Activated T-helper 1 cell treated with anti-CD3 and anti-CD28 coated beads, Interleukin-2, amount 50 U/mL, for 16 hours (primary cell): ENCODE measurements at places on chromosomes 5 and 9.

DNA sequence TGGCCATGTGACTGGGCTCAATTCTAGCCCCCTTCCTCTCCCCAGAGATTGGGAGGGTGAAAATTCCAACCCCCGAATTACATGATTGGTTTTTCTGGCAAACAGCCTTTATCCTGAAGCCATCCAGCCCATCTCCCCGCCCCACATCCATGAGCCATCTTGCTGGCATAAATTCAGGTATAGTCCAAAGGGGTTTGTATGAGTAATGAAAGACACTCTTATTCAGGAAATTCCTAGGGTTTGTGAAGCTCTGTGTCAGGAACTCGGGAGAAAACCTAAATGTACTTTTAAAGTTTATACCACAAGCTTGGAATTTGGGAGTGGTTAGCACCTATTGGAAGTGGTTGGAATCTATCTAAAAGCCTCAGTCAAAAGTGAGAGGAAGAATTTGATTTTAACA lies 80.6 kb upstream of the SIMC1 start:
- DNase-seq: no peak

DNA sequence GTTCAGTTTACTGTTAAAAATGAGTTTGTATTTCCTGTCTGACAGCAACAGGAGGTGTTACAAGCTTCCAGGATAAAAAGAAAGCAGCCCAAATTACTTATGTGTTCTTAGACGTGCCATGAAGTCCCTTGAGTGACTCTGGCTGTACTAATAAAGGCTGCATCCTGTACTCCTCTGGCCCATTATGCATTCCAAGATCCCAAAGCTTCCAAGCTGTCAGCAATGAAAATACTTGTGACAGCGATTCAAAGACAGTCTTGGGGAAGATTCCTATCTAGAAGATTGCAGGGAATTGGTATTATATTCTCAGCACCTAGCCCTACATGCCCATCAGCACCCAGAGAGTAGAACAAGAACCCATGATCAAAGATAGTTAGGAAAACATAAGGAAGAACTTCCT lies 281.6 kb upstream of the TRPC7 start:
- no peak for DNase-seq

GRCh38 chr5:58149345-58149744 lies 310.5 kb downstream of the PLK2 start:
- no peak for DNase-seq

- DNase-seq: no peak
These were observed 1.9 kb downstream of the RCL1 start for GRCh38 chr9:4794691-4795090.

DNA sequence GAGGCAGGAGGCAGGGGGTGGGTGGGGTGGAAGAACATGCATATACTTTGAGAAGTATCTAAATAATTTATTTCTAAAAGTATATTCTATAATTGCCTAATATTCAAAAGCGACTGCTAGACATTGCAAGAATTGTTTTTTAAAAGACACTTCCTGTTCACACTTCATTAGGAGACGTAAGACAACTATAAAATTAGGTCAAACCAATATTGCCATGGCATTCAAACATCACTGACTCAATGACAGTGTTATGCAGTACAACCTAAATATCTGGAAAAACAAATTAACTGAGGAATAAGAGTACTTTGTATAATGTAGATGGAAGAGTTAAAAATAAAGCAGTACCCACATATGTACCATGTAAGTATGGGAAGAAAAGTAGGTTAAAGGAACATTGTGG lies 4.5 kb downstream of the CCNH start:
- no peak for DNase-seq

DNA sequence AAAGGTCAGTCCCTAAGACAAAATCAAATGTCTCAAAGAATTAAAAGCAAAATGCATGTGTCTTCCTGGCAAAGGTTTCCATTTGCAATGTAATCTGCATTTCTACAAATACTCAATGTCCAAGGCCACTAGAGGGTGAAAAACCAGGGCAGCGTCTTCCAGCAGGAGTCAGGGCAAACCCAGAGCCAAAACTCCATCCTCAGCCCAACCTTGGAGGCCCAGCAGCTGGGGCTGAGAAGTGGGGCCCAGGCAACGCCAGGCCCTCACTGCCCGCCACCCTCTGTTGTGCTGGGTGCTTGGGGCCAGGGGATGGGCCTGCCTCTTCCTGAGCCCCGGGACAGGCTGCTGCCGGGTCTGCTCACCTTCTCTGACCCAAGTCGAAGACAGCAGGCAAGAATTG lies 200.1 kb downstream of the PAX5 start:
- DNase-seq: no peak

DNA sequence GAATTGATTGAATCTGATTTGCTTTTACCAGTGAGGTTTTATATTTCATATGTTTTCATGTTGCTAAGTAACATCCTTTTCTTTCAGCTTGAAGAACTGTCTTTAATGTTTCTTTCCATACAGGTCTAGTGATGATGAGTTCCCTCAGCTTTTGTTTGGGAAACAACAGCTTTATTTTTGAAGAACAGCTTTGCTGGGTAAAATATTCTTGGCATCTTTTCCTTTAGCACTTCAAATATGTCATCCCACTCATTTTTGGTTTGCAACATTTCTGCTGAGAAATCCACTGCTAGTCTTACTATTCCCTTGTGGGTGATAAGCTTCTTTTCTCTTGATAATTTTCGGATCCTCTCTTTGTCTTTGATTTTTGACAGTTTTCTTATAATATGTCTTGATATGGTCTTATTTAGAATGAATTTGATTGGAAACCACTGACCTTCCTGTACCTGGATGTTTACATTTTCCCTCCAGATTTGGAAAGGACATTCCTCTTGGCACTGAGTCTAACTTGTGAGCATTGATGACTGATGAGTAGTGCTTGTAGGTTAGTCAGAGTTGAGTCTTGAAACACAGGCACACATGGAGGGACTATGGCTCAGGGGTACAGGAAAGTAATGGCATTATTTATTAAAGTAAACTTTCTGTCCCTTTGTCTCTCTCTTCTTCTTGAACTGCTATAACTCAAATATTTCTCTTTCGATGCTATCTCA lies 220.3 kb downstream of the SPATA31D1 start:
- no peak for DNase-seq

- DNase-seq: no peak
These were observed 113.0 kb downstream of the KLHL3 start for GRCh38 chr5:137622850-137623249.

- DNase-seq: no peak
These were observed 1247.5 kb upstream of the C9orf72 start for GRCh38 chr9:28820741-28821140.

DNA sequence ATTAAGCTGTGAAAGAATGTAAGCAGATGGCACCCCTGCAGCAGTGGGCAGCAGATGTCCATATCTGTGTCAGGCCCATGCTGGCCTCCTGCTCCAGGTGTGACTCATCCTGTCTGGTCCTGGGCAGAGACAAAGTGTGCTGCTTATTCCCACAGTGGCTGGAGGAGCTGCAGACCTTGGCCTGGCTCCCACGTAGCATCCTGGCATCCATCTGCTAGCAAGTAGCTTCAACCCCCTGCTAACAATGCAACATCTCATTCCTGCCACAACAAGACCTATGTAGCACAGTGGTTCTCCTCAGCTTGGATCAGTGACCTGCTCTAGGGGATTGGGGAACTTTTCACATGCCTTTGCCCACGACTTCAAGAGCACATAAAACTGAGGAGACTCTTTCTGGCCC lies 126.4 kb upstream of the SLC12A2 start:
- DNase-seq: no peak

GRCh38 chr5:180658774-180659564 lies 9.6 kb upstream of the FLT4 start:
- DNase-seq: no peak

DNA sequence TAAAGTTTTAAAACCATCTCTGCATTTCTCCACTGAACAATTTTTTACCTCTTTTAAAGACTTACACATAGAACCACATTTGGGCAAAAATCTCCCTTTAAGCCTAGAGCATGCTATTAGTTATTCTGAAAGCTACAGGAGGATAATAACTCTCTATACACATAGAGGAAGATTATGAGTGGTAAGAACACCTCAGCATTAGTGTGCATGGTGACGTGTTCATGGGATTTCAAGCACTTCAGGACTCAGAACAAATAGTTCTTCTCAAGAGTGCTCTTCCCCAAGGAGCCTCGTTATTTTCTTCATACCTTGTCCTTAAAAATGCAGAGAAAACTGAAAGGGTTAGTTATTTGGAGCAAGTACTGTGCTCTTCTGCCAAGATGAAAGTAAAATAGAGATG lies 256.9 kb upstream of the TUSC1 start:
- DNase-seq: no peak

DNA sequence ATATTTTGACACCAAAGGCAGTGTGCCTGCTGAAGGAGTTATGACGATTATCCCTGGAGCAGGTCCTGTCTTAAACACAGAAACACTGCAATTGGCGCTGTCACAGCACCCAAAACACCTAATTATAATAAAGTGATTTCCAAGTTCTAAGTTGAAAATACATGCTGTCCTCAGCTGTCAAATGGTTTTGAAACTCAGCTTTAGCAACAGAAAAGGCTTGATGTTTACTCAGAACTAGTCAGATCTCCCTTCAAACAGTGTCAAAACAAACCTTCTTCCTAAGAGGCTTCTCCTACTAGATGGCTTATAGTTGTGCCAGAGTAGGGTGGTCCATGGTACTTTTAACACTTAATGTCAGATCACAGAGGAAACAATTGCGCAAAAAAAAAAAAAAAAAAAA lies 87.2 kb upstream of the IRX1 start:
- no peak for DNase-seq

GRCh38 chr9:118577121-118577520 lies 792.1 kb downstream of the BRINP1 start:
- no peak for DNase-seq

- no peak for DNase-seq
These were observed 409.6 kb downstream of the GADD45G start for GRCh38 chr9:90014421-90014820.

- no peak for DNase-seq
These were observed 70.5 kb upstream of the SPRY4 start for GRCh38 chr5:142395334-142395733.

DNA sequence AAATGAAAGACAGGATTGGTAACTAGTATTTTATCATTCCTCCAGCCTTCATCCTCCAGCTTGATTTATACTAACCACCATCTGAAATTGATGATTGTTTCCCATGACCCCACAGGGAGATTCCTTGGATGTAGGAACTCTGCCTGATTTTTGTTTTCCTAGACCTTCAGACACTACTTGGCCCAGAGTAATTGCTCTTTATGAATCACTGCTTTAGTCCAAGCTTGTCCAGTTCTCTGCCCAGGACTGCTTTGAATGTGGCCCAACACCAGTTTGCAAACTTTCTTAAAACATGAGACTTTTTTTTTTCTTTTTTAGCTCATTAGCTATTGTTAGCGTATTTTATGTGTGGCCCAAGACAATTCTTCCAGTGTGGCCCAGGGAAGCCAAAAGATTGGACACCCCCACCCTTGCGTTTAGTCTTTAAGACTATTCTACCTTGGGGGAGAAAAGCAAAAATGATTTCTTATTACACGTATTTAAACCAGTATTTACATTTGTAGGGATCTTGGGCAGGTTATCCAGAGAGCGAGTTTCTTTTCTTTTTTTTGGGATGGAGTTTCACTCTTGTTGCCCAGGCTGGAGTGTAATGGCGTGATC lies 18.4 kb downstream of the BASP1 start:
- DNase-seq: no peak

DNA sequence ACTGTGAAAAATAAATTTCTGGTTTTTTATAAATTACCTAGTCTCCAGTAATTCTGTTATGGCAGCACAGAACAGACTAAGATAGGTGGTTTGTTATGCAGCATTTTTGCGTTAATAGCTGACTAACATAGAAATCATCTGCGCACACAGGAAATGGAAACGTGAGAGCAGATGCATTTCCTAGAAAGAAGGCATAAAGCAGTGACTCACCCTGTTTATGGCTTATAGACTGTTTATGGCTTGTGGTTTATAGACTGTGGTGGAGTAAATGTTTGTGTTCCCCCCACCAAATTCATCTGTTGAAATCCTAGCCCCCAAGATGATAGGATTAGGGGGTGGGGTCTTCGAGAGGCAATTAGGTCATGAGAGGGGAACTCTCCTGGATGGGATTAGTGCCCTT lies 18.3 kb upstream of the OSMR start:
- no peak for DNase-seq

DNA sequence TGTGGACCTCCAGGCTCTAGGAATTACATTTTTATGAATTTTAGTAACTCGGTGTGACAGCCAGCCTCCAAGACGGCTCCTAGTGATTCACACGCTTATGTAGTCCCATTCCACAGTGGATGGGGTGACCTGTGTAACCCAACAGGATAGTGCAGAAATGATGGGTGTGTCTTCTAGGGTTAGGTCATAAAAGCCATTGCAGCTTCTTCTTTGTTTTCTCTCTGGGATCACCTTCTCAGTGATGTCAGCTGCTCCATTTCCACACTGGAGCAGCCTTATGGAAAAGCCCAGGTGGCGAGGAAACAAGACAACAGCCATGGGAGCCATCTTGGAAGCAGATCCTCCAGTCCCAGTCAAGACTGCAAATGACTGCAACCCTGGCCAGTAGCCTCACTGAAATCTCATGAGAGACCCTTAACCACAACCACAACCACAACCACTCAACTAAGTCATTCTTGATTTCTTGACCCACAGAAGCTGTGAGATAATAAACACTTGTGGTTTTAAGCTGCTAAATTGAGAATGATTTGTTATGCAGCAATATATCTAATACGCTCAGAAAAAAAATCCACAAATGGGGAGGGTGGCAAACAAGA lies 5.1 kb upstream of the GNPDA1 start:
- no peak for DNase-seq

DNA sequence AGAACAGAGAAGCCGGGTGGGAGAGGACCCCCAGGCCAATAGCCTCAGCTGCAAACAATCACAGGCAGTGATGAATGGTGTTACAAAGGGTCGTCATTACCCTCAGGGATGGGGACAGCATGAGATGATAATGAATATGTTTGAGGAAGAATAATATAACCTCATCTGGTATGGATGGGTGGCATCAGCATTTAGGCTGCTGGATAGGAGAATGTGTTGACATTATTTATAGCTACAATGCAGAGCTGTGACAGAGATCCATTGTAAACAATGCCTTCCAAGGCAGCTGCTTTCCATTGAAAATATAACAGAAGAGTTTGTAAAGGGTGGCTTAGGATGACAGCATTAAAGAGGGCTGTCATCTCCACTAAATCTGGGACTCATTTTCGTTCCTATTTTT lies 365.5 kb downstream of the KCNN2 start:
- no peak for DNase-seq

GRCh38 chr5:115627295-115627865 lies 1.5 kb upstream of the TMED7 start:
- no peak for DNase-seq

GRCh38 chr5:150583541-150584225 lies 56.8 kb upstream of the SYNPO start:
- no peak for DNase-seq
